ENCODE measurements at places on chromosomes 12 and 14.

GRCh38 chr12:117100251-117100650, 1.0 kb upstream of the TESC start:
- no peak for DNase-seq

DNA sequence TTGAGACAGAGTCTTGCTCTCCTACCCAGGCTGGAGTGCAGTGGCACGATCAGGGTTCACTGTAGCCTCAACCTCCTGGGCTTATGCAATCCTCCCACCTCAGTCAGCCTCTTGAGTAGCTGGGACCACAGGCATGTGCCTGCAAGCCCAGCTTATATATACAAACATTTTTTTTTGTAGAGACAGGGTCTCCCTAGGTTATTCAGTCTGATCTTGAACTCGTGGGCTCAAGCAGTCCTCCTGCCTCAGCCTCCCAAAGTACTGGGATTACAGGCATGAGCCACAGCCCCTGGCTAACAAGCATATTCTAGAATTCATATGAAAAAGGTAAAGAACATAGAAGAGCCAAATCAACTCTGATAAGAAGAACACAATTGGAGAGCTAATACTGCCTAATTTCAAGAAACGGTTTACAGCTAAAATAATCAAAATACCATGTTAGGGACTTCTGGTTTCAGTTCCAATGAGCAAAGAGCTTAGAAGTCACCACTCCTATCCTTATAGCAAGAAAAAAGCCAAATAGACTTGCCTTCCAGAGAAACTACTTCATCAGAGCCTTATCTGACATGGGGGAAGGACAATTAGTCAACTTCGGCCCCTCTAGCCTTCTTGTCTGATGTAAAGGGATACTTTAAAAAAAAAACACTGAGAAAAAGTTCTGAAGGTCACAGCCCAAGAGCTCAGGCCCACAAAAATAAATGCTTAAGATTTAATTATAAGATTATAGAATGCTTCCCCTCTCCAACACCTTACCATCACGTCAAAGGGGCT, 37.6 kb downstream of the TMEM116 start:
- DNase-seq = no peak

GRCh38 chr12:15563663-15564062, 225.5 kb downstream of the EPS8 start:
- DNase-seq = no peak

GRCh38 chr14:37932008-37932407, 275.7 kb upstream of the SSTR1 start:
- DNase-seq = no peak

GRCh38 chr12:131852551-131853299, 24.5 kb downstream of the MMP17 start:
- no peak for DNase-seq

- no peak for DNase-seq
Observed at GRCh38 chr12:82688596-82688995, 1.9 kb downstream of the TMTC2 start.

DNA sequence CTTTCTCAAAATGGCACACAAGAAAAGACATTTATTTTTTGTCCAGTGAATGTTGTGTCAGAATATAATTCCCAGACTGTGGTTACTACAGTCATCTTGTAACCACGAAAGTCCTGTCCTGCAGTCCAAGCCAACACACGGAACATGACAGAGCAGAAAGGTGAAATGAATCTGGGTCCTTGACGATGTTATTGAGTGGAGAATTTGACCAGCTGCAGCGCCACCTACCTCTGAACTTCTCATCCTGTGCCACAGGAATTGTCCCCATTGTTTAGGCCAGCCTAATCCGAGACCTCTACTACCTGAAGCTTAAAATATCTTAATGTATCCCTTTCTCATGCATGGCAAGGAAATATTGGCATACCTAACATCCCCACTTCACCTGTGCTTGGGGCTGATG, 64.1 kb upstream of the OTX2 start:
- DNase-seq = no peak

DNA sequence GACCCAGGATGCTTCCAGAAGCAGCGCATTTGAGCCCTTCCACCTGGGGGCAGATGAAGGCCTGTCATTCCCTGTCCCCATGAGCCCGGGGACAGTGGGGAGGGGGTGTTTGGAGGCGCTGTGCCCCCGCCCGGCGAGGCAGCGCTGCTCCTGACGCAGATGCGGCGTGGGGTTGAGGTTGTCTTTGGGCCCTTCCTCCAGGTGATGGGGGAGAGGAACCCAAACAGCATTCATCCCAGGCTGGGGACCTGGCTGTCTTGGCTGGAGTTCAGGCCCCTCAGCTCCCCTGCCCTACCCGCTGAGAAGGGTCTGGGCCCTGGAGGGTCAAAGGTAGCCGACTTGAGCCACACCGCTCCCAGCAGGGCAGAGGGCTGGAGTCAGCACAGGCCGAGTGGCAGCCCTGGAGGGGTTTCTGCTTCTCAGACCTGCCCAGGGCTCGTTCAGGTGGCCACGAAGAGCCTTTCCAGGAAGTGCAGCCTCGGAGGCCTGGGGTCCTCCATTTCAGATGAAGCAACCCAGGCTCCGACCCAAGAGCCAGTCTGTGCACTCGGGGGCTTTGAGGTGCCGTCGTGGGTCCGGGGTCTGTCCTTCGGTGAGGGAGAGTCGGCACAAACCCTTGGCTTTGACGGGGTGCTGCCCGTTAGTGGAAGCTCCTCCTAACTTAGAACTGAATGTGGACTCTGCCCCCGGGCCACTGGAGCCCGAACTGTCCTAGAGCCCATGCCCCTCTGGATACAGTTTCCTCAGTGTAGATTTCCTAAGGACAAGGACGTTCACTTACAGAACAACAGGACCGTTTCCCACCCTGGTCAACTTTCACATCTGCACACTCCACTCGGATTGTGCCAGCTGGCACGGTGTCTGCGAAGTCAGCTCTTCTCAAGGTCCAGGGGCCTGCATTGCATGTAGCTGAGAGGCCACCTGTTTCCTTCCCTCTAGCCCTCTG, 16.1 kb downstream of the ACADS start:
- DNase-seq = no peak

GRCh38 chr14:54627540-54628363, 60.8 kb downstream of the SAMD4A start:
- DNase-seq = peak; percentile 46

DNA sequence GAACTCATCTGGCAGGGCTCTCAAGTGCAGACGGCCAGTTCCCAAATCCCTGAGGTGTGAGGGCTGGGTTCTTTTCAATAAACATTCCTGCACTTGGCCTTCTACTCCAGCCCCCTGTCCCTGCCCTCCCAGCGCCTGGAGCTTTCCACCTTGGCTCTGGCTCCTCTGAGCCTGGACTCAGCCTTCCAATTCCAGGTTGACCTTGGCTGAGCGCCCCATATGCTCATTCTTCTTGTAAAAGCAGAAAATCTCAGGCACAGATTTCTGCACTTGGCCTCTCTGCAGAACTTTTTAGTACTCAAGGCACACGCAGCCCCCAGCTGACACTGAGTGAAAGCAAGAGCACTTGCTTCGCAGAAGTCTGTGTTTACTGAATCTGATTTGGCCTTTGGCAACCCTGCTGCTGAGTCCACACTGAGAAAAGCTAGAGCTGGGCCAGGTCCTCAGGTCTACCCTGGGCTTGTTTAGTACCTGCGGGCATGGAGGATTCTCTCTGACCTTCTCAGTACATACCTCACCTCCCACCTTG, 222.7 kb downstream of the MSRB3 start:
- no peak for DNase-seq

- DNase-seq = no peak
Observed at GRCh38 chr12:6768990-6769389, 2.8 kb downstream of the PTMS start.

GRCh38 chr12:71967211-71967610, 28.6 kb downstream of the TPH2 start:
- DNase-seq = no peak

- DNase-seq = no peak
Observed at GRCh38 chr12:66859751-66860440, 181.0 kb upstream of the GRIP1 start.
